ENCODE measurements at places on chromosomes 7 and 10. TPM values are rescaled to one million over a fixed set of nuclear protein-coding genes. Genes with fewer than 3 reads are reported as not detected.

Gene ZNF239
- 16.5 TPM for total RNA-seq

Gene PRPS1L1
- not detected for total RNA-seq

Gene GPR15LG
- not detected for total RNA-seq

Gene KCNMA1
- total RNA-seq, result 49.2 TPM

Gene LLCFC1
- total RNA-seq, result not detected

Gene GHRHR
- 2.2 TPM for total RNA-seq

Gene RHOBTB1
- 27.5 TPM for total RNA-seq

Gene DDC
- total RNA-seq, result 0.25 TPM

Gene TFEC
- 0.49 TPM for total RNA-seq

Gene PWWP2B
- 5.7 TPM for total RNA-seq

Gene ARMH3
- total RNA-seq, result 17.0 TPM

Gene CC2D2B
- total RNA-seq, result 0.98 TPM

Gene NPSR1
- not detected for total RNA-seq

Gene TWIST1
- 0.74 TPM for total RNA-seq

Gene SPDYE6
- total RNA-seq, result not detected

Gene CDC14C
- total RNA-seq, result not detected

Gene CPA2
- not detected for total RNA-seq

Gene AIFM2
- 3.9 TPM for total RNA-seq

Gene ADAM12
- 6.1 TPM for total RNA-seq

Gene AHR
- 6.9 TPM for total RNA-seq

Gene CNPY1
- 0.74 TPM for total RNA-seq

Gene WDFY4
- 0.49 TPM for total RNA-seq

Gene PLCE1
- 6.6 TPM for total RNA-seq

Gene MSMB
- total RNA-seq, result not detected

Gene HYAL4
- not detected for total RNA-seq

Gene ZSCAN25
- 9.6 TPM for total RNA-seq

Gene CYP26C1
- total RNA-seq, result 0.25 TPM

Gene WAPL
- 50.6 TPM for total RNA-seq

Gene SLC18A2
- under 0.01 TPM for total RNA-seq

Gene CEP55
- 1.7 TPM for total RNA-seq

Gene AMPH
- total RNA-seq, result 47.0 TPM

Gene GNAT3
- not detected for total RNA-seq

Gene ITPRIP
- total RNA-seq, result 2.0 TPM

Gene OPALIN
- not detected for total RNA-seq

Gene PCGF5
- total RNA-seq, result 17.7 TPM

Gene CH25H
- 0.25 TPM for total RNA-seq

Measured in temporal lobe (tissue), 4 donors.